ENCODE measurements at places on chromosomes 1 and 21.

DNA sequence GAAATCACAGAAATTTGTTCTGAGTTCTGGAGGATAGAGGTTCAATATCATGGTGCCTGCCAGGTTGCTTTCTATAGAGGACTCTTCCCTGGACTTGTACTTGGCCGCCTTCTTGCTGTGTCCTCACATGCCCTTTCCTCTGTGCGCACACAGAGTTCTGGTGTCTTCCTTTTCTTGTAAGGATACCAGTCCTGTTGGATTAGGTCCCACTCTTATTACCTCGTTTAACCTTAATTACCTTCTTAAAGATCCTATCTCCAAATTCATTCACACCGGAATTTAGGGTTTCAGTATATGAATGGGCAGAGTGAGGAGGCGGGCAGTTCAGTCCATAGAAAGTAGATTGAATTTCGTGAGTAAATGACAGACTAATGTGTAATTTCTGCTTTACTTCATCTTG is 413.9 kb downstream of the NCAM2 start:
- DNase-seq: no peak

- no peak for DNase-seq
Measured at GRCh38 chr1:54230507-54231339, 30.8 kb downstream of the MRPL37 start.

- no peak for DNase-seq
Measured at GRCh38 chr1:116165572-116165971, 54.4 kb downstream of the MAB21L3 start.

- DNase-seq: peak; percentile 50
Measured at GRCh38 chr1:156963621-156964020, 43.2 kb downstream of the LRRC71 start.

DNA sequence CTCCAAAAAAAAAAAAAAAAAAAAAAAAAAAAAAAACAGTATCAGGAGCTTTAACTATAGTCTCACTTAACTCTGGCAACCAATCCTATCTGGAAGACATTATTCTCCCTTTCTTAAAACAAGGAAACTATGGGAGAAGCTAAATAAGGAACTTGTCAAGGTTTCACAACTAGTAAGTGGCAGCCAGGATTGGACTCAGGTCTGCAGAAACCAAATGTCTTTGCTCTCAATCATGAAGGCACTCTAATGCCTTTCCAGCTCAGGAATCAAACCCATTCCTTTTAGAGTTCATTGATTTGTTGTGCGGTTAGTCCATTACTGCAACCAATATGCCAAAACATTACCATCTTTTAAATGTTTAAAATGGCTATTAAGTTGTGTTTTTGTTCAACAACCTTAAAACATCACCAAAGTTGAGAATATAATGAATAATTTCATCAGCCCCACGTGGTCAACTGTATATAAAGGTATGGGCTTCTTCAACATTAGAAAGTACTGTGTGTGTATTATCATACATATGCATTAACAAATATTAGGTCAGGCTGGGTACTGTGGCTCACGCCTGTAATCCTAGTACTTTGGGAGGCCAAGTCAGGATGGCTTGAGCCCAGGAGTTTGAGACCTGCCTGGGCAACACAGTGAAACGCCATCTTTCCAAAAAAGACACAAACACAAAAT is 1.5 kb downstream of the EPRS1 start:
- no peak for DNase-seq

- DNase-seq: no peak
Measured at GRCh38 chr1:23525558-23526250, 5.3 kb downstream of the E2F2 start.

GRCh38 chr1:109499661-109500536 is 6.0 kb downstream of the CYB561D1 start:
- no peak for DNase-seq

GRCh38 chr1:35499652-35500176 is 57.5 kb downstream of the KIAA0319L start:
- DNase-seq: no peak

DNA sequence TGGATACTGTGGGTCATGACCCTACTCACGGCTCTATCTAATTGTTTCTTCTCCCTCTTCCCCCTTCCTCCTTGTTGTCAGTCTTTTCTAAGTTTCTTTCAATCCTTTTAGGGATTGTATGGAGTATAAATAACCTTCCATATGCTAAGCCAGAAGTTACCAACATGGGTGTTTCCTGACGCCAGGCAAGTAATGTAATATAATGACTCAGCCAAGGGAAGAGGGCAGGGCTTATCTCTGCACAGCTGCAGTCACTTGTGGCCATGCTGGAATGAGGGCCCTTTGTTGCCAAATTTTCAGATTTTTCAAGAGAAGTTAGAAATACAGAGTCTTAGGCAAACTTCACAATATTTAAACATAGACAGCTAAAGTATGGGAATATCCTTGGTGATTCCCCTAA is 194.6 kb downstream of the ST6GALNAC3 start:
- no peak for DNase-seq
